ENCODE measurements at places on chromosomes 4 and X. TPM values are rescaled to one million over a fixed set of nuclear protein-coding genes. Genes with fewer than 3 reads are reported as not detected.

The ZBTB49 gene
- total RNA-seq = 2.4 TPM

- peak; percentile 57 for DNase-seq
These were observed 9.6 kb downstream of the HAUS7 start for GRCh38 chrX:153460826-153461225.

DNA sequence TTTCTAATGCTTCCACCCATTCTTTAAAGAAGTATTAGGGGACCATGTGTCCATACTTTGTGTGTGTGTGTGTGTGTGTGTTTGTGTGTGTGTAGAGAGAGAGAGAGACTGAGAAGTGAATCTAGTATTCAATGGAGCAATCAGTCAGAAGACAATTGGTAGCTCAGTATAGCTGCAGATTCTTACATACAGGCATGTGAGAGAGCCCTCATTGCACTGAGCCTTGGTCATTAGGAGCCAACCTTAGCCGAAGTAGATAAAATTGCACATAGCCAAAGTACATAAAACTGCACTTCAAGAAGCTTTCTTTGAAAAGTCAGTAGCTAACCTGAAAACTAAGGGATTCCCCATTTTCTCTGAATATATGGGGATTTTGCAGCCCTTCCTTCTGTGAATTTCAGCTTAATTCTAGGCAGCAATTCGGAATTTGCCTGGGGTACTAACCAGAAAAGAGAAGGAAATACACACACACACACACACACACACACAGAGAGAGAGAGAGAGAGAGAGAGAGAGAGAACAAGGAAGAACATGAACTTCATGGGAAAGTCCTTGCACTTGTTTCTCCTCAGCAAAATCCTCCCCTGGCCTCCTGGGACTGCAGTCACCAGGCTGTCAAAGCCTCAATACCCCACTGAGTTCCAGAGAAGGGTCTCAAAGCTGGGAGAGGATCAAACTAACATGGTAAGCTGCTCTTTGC is 1.7 kb upstream of the PRDM8 start:
- no peak for DNase-seq

DNA sequence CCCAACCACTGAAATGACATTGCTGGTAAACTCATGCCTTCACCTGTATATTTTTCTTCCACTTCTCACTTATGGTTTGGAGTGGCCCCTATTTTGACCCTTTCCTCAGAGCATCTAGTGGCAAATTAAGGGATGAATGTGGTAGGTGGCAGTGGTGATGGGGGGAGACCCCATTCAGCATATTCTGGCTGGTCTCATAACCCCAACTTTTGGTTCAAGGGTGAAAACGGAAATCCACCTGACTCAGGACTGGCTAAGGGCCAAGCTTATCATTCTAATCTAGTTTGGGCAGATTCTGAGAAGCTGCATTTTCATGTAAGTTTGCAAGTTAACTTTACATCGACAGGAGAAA is 47.0 kb upstream of the NSUN7 start:
- no peak for DNase-seq

GRCh38 chr4:176548571-176548970 is 228.8 kb downstream of the SPCS3 start:
- no peak for DNase-seq

DNA sequence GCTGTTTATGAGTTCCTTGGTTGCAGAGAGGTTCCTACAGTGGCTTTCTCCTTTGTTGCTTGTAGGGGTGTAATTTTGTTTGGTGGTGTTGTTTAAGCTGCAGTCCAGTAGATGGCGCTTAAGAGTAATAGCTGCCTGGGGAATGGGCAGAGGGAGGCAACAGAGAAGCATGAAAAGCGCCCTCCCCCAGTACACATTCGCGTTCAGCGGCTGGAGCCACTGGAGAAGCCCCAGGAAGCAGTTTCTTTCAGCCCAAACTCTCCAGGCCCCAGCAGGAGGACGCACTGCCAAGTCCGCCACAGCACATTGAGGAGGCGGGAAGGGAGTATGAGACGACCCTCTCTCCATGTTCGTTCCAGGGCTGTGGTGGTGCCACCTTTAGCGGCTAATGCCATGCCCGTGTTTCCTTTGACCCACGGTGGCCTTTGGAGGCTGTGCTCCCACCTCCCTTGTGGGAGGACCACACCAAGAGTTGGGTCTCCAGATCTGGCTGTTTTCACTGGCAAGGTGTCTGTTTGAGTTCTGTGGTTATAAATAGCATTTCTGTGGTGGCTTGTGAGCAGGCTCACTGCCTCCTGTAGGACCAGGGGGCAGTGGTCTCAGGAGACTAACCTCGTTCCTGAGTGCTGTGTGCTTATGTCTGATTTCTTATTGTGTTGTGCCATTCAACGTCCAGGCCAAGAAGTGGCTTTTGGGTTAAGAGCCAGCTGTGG is 252.3 kb downstream of the ARHGAP10 start:
- peak; percentile 48 for DNase-seq

GRCh38 chrX:1536712-1537030 is 314 bp downstream of the P2RY8 start:
- DNase-seq = no peak

GRCh38 chrX:84909151-84909550 is 94.5 kb upstream of the APOOL start:
- no peak for DNase-seq

DNA sequence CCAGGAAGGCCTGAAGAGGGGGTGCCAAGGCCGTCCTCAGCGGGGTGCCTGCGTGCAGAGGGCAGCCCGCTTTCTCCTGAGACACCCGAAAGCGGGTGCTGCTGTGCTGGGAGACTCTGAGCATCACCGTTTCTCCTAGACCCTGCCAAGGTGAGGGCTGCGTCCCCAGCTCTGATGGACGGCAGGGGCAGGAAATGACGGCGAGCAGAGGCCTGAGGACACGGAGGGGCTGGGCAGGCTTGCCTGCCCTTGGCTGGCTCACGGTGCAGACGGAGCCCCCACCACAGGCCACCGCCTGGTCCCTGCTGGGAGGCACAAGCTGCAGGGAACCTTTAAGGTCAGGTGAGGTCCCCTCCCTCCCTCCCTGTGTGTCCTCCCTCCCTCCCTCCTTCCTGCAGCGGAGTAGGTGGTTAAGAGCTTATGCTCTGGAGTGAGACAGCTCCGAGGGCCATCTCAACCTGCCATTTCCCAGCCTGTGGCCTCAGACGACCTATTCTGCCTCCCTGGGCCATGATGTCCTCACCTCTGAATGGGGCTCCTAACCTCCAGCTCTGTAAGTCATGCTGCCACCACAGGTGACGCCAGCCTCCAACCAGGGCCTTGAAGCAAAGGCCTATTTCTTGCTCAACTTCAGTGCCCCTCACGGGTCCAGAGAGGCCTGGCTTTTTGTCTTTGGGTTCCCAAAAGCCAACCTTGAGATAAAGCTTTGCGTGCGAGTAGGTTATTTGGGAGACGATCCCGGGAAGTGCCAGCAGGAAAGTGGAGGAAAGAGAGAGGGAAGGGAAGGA is 54.2 kb upstream of the GRPEL1 start:
- no peak for DNase-seq

DNA sequence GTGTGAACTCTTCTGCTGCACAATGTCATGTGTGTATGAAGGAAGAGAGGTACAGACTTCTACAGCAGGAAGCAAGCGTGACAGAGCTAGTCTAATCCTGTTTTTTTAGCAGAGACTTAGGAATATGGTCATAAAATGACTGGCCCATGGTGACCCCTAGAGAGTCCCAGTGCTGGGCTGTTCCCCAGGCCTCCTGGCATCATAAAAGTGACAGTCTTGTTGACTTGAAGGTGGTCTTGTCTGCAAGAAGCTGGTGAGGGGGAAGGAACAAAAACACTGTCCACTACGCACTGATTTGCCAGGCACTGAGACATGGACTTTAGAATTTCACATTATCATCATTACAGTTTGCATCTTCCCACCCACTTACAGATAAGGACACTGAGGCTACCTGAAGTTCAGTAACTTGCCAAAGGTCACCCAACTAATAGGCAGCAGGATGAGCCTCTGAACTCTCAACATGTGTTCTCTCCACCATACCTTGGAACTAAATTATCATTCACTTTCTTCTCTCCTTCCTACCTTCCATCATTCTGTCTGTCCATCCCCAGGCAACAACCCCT is 63.0 kb downstream of the HADH start:
- DNase-seq = peak; percentile 33

All from hepatocyte (in vitro differentiated cells).